ENCODE measurements at places on chromosomes 4 and X.
A peak's percentile ranks its signal among the peaks of the same experiment; 100 is the strongest.

- DNase-seq, result no peak
Measured at GRCh38 chr4:23766344-23766743, 123.5 kb downstream of the PPARGC1A start.

DNA sequence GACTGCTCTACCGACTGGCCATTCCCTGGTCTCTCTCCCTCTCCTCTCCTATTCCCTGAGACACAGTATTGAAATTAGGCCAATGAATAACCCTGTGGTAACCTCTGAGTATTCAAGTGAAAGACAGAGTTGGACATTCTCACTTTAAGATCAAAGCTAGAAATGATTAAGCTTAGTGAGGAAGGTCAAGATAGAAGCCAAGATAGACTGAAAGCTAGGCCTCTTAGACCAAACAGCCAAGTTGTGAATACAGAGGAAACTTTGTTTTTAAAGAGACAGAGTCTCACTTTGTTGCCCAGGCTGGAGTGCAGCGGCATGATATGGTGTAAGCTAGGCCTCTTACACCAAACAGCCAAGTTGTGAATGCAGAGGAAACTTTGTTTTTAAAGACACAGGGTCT, 64.6 kb downstream of the KDM6A start:
- DNase-seq, result no peak

- DNase-seq, result no peak
Measured at GRCh38 chrX:115462406-115462805, 98.6 kb upstream of the PLS3 start.

DNA sequence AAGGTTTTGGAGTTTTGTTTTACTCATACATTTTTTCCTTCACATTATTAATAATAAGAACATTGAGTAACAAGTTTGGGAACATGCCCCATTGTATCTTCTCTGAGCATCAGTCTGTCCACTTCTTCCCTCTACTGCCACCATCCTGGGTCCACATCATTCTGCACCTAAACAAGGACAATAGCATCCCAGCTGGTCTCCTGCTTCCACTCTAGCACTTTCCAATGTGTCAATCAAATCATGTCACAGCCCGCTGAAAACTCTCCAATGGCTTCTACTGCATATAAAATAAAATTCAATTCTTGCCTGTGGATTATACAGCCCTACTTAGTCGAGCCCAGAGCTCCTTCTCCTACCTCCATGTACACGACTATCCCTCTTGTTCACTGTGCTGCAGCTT, 66.8 kb upstream of the RBPJ start:
- no peak for DNase-seq

DNA sequence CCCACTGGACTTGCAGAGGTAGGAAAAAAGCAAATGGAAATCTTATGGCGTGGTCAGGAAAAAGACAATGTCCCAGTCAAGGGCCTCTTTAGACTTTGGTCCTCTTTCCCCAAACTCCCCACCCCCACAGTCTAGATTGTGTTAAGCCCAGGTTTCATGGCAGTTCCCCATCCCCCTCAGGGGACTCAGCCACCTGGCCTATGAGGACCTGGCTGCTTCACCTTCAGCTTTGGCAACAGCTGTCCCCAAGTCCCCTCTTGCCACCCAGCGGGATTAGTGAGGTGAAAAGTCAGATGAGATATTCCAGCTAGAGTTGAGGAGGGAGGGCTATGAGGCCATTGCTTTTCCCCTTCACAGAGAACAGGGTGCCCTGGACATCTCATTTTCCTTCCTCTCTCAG, 457 bp downstream of the RIPPLY1 start:
- DNase-seq, result no peak

DNA sequence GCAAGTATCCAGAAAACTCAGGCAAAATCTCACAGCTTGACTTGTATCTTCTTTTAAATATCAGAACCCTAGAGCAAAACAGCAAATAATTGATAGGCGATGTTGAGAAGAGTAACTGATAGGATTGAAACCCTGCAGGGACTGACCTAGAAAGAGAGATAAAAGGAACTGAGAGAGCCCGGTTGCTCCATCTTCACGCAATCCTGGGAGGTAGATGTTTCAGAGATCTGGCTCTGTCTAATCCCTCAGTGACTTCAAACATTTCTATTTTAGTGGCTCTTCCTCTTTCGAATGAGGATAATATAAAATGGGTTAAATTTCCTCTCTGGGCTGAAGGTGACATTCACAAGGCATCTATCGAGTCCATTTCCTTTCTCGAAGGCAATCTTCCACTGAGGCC, 39.3 kb upstream of the RPL34 start:
- DNase-seq, result no peak

DNA sequence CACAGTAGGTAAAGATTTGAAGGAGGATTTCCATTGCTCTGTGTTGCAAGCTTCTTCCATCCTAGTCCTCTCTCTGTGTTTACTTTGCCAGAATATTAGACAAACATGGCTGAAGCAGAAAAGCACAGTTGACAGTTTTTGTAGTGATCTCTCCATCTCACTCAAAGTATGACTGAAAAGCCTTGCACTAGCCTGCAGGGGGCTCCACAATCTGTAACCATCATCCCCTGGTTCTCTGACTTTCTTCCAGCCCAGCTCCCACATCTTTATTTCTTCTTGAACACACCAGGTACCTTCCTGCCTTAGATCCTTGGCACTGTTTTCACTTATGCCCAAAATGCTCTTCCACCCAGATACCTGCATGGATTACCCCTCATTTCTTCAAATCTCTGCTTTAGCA, 34.1 kb upstream of the HHIP start:
- no peak for DNase-seq

- no peak for DNase-seq
Measured at GRCh38 chrX:129478516-129478915, 44.8 kb downstream of the SMARCA1 start.

GRCh38 chr4:174066611-174067205, 216.8 kb downstream of the FBXO8 start:
- DNase-seq, result no peak

DNA sequence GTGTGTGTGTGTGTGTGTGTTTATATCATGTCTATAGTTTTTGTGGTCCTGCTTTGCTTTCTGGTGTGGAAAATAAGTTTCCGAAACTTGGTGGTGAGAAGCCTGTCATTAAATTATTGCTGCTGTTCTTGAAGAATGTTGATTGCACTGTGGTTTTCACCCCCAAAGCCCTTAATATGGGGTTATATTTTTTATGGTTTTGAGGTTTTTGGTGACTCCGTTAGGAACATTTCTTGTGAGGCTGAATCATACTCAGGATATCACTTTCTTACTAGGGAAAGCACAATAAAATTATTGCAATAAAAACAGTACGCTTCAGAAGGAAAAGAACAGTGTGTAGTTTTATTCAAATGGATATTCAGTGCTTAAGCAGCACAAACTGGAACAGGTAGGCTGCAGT, 539.1 kb upstream of the MAGEB18 start:
- no peak for DNase-seq

- DNase-seq, result no peak
Measured at GRCh38 chr4:146349306-146349705, 135.0 kb downstream of the REELD1 start.

GRCh38 chr4:121764702-121765367, at the start of gene SMIM43:
TSS of gene SMIM43 (minus strand) at chr4:121765164. CDS start at chr4:121765105, 59 bp downstream.
- DNase-seq, result no peak

DNA sequence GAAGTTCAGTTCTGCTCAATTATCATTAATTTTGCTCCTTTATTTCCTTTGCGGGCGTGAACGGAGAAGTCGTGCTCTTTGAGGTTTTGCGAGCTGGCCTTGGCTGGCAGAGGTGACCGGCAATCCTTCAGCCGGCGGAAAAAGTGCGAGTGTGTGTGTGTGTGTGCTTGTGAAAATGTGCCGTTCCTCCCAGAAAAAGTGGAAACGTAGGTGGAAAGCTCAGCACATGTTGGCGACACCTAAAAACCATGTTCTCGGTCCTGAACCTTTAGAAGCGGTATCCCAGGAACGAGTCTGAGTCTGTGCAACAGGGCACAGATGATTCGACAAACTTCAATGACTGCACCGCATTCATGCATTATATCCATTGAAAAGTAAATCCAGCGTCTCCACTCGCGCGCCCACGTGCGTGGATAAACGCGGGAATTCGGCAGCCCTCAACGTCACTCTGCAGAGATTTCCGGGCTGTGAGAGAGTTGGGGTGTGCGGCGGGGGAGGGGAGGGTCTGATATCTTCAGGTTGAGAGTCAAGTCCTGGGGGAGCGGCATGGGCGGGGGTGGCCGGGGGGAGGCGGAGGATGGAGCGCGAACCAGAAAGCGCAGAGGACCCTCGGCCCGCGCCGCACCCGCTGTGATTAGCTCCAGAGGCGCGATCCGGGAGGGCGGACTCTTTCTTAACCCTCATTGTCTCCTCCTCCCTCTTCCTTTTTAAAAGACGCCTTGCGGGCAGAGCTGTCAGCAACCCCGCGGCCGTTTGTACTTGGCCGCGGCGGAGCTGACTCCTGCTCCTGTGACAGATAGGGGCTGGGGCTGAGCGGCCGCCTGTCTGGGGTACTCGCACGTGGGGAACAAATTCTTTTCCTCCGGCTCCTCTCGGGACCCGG, at the start of gene SHISA3:
SHISA3 (plus strand) TSS at position 737 of the 883 bp plus-strand sequence. CDS start 569 bp downstream, outside the sequence.
- DNase-seq, result no peak

GRCh38 chr4:38463268-38463958, 200.6 kb upstream of the KLF3 start:
- DNase-seq, result no peak

DNA sequence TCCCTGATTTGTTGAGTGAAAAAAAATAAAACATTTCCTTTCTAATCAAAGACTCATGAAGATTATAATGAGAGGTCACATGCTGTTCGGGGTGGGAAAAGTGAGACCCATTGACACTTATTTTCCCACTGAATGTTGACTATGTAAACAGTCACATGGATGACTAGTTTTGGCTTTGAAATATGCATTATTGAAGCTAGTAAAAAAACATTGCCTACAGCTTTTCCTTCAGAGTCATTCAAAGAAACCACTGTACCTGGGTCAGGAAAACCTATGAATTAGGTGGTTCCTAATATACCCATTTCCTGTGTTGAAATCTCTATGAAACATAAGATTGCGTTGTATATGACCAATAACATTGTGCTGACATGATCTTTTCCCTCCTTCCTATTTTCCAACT, 251.2 kb downstream of the CFAP299 start:
- DNase-seq, result no peak

- DNase-seq, result peak; percentile 23
Measured at GRCh38 chrX:72121383-72121782, 10.3 kb downstream of the RTL5 start.

- DNase-seq, result no peak
Measured at GRCh38 chr4:21901281-21901680, 47.3 kb downstream of the KCNIP4 start.

DNA sequence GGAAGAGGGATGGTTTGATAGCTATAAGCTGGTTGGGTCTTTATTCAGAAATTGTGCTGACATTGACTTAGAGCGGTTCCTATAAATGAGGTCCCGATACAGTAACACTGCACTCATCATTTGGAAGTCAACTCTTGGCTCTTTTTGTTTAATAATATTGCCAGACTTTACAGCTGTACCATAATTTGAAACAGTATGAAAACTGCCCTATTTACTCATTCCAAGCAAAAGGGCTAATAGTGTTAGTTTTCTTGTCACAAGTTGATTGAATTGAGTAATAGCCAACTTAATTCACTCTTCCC, 128.4 kb upstream of the LIMCH1 start:
- no peak for DNase-seq

GRCh38 chrX:141814213-141814857, 23.8 kb upstream of the MAGEC3 start:
- DNase-seq, result no peak

- DNase-seq, result no peak
Measured at GRCh38 chrX:9710332-9710731, 55.3 kb downstream of the GPR143 start.

DNA sequence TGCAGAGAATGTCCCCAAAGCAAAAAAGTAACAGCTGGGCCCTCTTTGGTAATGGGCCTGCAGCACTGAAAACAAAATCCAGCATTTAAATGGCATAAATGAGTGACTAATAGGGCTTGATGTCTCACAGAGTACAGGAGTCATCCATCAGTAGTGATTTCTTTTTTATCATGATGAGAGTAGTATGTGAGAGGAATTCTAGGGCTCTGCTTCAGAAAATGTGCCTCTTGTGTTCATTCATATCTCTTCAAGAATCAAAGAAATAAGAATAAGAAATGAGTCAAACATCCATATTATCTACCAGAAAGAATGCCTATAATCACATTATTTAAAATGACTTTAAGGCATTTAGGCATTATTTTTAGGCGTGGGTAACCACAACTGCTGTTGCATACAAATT, 792.9 kb upstream of the HTR2C start:
- DNase-seq, result no peak

- DNase-seq, result peak; percentile 10
Measured at GRCh38 chrX:25144043-25144940, 128.5 kb upstream of the ARX start.

- no peak for DNase-seq
Measured at GRCh38 chrX:110123331-110123782, 120.4 kb downstream of the TMEM164 start.

GRCh38 chrX:40035726-40036125, 62.0 kb downstream of the BCOR start:
- DNase-seq, result no peak

DNA sequence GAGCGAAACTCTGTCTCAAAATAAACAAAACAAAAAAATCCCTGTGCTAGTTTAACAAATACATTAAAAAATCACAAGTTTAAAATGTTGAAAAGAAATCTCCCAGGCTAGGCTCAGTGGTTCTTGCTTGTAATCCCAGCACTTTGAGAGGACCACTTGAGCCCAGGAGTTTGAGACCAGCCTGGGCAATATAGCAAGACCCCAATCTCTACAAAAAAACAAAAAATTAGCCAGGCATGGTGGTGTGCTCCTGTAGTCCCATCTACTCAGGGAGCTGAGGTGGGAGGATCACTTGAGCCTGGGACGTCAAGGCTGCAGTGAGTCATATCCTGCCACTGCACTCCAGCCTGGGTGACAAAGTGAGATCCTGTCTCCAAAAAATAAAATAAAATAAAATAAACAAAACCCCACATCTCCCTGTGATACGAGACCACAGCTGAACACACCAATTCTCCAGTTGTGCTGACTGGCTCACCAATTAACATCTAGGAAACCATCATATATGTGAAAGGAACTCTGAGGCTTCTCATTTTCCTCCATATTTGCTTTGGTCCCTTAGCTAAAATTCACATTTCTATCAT, 7.3 kb downstream of the RPS4X start:
- DNase-seq, result no peak

DNA sequence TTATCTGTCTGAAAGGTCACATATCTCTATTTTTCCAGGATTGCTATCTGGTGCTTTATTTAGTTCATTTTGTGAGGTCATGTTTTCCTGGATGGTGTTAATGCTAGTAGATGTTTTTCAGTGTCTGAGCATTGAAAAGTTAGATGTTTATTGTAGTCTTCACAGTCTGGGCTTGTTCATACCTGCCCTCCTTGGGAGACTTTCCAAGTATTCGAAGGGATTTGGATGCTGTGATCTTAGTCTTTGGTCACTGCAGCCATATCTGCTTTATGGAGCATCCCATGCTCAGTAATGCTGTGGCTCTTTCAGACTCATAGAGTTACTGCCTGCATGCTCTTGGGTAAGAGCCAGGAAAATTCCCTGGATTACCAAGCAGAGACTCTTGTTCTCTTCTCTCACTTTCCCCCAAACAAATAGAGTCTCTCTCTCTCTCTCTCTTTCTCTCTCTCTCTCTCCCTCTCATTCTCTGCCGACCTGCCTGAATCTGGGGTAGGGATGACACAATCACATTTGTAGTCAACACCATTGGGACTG, 130.0 kb downstream of the AR start:
- no peak for DNase-seq

Measured in AG04450 (cell line).